ENCODE measurements at places on chromosomes 1 and 21.

- DNase-seq: no peak
Measured at GRCh38 chr1:163980394-163980793, 578.6 kb upstream of the PBX1 start.

GRCh38 chr1:68442822-68443556, 6.8 kb downstream of the RPE65 start:
- peak; percentile 39 for DNase-seq

DNA sequence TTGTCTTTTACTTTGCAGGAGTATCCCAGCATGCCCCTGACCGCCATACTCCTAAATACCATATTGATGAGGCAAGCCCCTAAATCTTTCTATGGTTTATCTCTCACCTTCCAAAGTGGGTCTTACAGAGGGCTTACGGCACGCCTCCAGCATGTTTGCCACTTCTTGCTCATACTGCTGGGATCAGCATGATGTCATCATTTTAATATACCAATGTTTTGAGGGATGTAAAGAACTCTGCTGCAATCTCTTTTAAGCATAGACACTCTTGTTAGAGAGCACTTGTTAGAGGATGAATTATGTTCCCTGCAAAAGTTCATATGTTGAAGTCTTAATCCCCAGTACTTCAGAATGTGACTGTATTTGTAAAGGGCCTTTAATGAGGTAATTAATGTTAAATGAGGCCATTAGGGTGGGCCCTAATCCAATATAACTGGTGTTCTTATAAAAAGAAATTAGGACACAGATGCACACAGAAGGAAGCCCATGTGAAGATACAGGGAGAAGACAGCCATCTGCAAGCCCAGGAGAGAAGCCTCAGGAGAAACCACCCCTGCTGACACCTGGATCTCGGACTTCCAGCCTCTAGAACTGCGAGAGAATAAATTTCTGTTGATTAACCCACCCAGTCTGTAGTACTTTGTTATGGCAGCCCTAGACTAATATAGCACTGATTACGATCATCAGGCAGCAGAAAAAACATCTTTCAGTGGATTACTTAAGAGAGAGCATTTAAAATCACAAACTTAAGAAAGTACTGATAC, 16.4 kb upstream of the ABCB10 start:
- DNase-seq: no peak

DNA sequence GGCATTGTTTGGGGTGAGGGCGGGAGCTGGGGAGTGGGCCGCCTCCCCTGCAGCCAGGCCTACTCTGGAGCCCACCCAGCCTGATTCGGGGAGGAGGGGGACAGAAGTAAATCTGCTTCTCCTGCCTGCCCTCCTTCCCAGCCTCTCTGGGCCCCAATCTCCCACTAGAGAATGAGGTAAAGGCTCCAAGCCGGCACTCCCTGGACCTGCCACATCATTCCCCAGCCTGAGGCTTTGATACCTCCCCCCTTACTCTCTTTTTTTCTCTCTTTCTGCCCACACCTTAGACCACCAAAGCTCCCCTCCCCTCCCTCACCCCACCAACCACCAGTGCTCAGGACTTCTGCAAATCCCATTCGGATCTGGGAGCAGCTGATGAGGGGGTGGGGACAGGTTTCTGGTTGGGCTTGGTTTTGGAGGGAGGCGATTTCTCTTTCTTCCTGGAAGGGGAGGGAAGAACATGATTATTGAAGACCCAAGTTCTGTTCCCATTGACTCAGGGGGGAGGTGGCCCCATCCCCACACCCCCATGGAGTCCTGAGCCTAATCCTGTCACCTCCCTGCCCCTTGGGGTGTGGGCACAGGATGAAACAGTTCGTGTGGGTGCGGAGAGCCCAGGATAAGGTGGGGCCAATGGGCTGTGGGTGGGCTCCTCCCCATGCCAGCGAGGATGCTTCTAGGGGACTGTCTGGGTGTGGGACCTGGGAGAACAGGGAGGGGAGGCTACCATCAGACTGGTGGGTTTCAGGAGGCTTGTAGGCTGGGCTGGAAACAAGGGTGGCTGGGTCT, 1.3 kb downstream of the MAP7D1 start:
- no peak for DNase-seq

- no peak for DNase-seq
Measured at GRCh38 chr21:41406340-41406739, 19.7 kb upstream of the MX1 start.

GRCh38 chr1:51728611-51729155, 111.8 kb downstream of the OSBPL9 start:
- peak; percentile 21 for DNase-seq

GRCh38 chr1:201127755-201128455, 921 bp upstream of the ASCL5 start:
- DNase-seq: no peak

DNA sequence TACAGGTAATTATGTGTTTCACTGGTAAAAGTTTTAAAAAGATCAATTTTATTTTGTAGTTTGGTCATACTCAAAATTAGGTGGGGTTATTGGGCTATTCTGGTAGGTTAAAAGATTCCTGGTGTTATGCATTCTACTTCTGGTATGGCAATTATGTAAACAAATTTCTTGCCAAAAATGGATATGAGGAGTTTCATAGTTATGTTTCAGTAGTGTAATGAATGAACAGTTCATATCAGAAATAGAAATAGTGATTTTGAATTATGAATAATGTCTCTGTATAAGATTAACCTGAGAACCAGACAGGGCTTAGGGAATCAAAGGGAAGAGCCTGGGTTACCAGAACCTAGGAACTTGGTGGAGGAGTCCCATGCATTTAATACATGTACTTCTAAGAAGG, 15.9 kb downstream of the ATF6 start:
- DNase-seq: no peak

DNA sequence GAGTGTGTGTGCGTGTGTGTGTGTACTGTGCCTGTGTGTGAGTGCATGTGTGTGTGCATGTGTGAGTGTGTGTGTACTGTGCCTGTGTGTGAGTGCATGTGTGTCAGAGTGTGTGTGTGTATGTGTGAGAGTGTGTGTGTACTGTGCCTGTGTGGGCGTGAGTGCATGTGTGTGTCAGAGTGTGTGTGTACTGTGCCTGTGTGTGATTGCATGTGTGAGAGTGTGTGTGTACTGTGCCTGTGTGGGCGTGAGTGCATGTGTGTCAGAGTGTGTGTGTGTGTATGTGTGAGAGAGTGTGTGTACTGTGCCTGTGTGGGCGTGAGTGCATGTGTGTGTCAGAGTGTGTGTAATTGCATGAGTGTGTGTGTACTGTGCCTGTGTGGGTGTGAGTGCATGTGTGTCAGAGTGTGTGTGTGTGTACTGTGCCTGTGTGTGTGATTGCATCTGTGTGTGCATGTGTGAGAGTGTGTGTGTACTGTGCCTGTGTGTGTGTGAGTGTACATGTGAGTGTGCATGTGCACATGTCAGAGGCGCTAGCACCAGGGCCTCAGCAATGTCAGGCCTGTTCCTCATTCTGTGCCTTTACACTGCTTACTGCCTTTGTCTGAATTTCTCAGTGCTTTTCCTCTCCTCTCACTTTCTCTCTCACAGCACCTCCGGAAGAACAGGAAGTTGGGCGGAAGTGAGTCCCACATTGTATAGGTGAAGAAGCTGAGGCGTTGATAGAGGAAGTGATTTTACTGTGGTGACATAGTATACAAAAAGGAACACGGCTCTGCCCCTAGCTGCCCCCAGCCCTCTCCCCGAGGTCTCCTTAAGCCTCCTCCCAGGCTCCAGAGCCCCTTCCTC, 4.9 kb downstream of the SLC5A9 start:
- DNase-seq: peak; percentile 72

DNA sequence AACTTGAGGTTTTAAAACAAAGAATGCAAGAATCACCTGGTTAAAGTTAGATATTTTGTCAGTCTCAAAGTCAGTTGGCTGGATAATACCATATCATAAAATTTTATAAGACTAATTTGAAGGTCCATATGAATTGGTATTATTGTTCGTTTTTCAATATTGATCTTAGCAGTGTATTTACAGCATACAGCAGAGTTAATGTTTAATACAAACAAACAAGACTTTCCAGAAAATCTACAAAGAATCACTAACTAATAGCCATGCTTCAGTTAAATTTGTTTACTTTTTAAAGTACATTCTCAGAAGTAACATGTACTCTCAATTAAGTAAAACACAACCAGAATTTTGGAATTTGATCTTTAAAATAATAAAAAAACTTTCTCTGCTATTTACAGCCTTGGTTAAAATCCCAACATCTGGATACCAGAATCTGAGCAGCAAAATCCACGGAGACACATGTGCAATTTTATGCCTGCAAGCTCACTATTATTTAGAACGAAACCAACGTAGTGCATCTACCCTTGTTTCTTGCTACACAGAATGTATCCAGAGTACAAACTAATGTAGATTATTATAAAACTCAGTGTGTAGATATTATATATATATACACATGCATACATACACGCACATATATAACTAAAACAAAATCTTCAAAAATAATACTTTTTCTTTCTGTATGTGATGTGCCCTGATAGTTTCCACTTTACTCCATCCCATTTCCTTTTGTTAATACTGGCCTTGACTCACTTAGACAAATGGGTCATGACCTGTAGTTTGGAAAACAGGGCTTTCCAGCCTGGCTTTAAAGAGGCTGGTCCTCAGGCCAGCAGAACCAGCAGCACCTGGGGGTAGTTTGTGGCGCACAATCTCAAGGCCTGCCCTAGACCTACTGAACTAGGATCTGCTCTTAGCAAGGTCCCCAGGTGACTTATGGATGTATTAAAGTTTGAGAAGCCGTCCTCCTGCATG, 63.6 kb upstream of the ERG start:
- no peak for DNase-seq

DNA sequence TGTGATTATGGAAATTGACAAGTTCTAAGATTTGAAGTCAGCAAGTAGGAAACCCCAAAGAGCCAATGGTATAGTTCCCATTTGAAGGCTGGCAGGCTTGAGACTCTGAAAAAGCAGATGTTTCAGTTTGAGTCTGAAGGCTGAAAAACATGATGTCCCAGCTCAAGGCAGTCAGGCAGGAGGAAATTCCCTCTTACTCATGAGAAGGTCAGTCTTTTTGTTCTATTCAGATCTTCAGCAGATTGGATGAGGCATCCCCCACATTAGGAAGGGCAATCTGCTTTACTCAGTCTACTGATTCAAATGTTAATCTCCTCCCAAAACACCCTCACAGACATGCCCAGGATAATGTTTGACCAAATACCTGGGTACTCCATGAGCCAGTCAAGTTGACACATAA, 372.5 kb upstream of the ST6GALNAC5 start:
- peak; percentile 64 for DNase-seq
